NB4 (cell line): ENCODE measurements at places on chromosomes 2 and 18.

- peak; percentile 64 for DNase-seq
Measured at GRCh38 chr2:11534071-11534745, 363 bp downstream of the GREB1 start.

DNA sequence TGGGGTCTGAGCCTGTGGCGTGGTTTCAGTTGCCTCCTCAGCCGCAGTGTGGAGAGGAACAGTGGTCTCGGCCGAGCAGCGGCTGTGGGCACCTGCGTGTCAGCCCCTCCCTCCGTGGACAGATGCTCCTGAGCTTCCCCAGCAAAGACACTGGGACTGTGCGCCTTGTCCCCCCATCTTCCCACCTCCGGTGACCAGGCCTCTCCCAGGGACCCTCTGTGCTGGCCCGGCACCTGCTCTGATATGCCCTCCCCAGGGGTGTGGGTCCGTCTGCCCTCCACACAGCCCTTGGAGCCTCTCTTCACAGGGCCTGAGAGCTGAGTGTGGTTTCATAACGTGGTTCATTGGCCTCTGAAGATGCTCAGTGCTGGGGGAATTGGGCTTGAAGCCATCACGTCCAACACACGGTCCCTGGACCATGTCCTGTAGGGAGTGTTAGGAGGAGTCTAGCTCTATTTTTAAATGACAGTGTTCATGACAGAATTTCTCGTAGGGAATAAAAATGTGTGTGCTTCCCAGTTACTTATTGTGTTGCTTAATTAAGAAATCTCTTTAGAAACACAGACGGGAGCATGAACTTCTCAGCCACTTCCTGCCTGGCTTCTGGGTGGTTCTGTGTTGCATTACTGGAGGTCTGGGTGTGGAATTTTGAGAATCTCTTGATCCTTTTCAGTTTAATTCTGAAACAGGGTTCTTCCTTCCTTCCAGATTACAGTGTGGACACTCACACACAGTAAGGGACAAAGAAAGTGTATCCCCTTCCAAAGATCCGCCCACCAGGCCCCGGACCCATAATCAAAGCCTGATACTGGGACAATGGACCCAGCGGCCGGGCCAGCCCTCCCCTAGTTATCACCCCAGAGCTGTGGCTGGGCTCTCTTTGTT is 110.7 kb downstream of the NFATC1 start:
- no peak for DNase-seq

- no peak for DNase-seq
Measured at GRCh38 chr18:76322686-76323085, 172.4 kb downstream of the ZNF516 start.

- DNase-seq = no peak
Measured at GRCh38 chr2:210302326-210302725, 12.6 kb downstream of the MYL1 start.

GRCh38 chr2:101064125-101064502 is 62.0 kb downstream of the RPL31 start:
- no peak for DNase-seq

GRCh38 chr2:234939576-234939975 is 12.2 kb upstream of the SH3BP4 start:
- no peak for DNase-seq

DNA sequence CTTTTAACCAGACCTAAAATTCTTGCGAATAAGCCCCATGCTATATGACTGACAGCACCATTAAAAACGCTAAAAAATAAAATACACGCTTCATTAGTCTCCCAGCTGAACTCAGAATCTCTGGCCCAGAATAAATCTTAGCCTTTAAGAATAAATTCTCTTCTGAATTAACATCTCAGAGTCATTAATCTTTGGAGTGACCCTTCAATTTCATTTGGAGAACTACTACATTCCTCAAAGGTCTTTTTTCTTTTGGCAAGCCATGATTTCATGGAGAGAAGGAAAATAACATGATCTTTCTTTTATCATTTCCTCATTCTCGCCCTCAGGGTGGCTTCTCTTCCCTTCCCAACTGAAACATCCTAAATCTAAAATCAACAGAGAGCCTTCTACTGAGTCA is 259.0 kb downstream of the AFF3 start:
- no peak for DNase-seq

GRCh38 chr2:215906458-215906857 is 106.9 kb downstream of the MREG start:
- DNase-seq = no peak

DNA sequence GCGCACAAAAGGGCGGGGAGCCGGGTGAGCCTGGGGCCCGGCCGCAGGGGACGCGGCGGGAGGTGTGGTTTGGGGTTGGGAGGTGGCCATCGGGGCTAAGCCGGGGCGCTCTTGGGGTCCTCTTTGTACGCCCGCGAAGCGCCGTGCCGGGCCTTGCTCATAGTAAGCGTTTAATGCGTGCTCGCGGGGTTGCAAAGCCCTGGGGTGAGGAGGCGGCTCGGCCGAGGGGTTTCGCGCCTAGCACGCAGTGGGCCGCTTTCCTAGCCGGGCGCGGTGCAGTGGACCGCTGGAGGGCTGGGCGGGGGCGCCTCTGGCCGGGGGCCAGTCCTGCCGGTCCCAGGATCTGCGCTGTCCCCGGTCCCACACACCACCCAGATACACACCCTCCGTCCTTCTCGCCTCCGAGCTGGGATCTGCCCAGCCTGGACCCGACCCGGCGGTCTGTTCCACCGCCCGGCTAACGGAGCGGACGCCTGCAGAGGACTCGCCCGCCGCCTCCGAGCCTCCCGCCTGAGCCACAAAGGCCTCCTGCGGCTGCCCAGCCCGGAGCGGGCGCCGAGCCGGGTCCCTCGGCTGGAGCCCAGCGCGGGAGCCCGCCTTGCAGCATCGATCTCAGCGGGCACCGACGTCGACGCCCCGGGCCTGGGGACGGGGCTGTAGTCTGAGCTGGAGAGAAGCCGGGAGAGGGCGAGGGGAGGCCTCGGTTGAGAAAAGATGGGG is 564 bp downstream of the DPYSL5 start:
- DNase-seq = peak; percentile 49

DNA sequence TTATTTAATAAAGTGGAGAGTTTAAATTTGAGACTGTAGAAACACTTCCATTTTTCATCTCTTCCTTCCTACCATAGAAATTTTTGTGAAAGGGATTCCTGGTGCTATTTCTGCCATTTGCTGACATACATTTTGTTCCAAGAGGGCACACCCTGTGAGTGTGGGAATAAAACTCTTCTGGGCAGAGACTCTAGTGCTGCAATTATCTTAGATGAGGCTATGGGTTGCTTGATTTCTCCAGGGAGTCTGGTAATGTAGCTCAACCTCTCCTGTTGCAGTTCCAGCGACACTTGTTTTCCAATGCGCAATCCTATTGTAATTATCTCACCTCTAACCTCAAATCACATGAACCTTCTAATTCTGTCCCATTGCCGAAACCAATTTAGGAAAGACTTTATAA is 60.1 kb upstream of the ZSWIM2 start:
- DNase-seq = no peak

- DNase-seq = no peak
Measured at GRCh38 chr2:46936566-46936965, 21.0 kb upstream of the MCFD2 start.

GRCh38 chr2:23976883-23977282 is 33.0 kb upstream of the MFSD2B start:
- DNase-seq = no peak

DNA sequence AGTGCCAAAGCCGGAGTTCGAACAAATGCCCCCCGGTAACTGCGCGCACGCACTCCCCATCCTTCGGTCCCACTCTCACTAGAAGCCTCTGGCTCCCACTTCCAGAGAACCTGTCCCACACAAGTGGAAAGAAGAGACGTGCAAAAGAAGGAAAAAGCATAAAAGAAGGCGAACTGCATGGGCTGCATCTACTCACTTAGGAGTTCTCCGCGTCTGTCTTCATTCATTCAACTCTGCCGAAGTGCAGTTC is 312 bp downstream of the NR4A2 start:
- no peak for DNase-seq

DNA sequence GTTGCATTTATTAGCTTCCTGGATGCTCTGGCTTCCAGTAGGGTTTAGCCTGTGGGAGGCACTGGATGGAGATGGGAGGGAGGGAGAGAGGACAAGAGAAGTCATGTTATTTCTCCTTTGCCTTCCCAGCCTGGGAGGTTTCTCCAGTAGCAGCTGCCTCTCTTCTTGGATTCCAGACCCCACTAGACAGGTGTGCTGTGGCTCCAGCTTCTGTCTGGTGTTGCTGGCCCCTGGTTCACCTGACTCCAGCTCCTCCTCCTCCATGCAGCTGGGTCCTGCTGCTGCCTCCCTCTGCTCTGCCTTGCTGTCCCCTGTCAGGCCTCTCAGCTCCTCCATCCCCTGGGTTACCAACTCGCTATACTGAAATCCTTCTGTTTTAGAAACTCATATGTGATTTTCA is 188.9 kb upstream of the TNP1 start:
- no peak for DNase-seq

DNA sequence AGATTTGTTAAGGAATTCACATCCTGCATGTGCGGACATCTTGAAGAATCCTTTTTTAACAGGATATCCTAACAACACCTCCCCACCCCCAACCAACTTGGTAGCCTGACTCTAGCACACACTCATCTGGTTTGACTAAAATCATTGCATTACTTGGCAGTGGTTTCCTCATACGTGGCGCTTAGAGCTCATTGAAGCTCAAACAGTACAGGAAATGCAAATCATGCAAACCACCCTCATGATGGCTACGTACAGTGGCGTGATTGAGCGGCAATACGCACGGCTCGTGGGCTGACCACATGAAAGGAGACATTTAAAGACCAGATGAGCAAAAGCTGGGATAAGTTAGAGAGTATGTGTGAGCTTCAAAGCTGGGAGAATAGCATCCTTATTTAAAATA is 336.2 kb downstream of the ZEB2 start:
- peak; percentile 6 for DNase-seq

DNA sequence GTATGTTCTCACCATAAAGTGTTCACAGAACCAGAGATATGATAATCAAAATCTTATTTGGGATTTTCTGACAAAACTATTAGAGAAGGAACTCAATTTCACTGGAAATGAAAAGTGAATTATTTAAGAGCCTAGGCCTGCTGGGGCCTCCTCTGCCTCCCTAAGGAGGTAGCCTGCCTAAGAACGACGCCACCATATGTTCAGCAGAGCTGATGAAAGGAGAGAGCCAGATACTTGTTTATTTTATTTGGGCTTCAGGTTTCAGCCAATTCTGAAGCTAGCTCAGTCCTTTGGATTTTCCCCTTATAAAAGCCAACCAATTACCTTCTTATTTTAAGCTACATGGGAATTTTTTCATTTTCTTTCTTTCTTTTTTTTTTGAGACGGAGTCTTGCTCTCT is 433.1 kb upstream of the MAP2 start:
- no peak for DNase-seq

- peak; percentile 25 for DNase-seq
Measured at GRCh38 chr2:39128919-39129391, 8.1 kb upstream of the SOS1 start.

- DNase-seq = no peak
Measured at GRCh38 chr2:68429311-68429826, 37.7 kb downstream of the FBXO48 start.

DNA sequence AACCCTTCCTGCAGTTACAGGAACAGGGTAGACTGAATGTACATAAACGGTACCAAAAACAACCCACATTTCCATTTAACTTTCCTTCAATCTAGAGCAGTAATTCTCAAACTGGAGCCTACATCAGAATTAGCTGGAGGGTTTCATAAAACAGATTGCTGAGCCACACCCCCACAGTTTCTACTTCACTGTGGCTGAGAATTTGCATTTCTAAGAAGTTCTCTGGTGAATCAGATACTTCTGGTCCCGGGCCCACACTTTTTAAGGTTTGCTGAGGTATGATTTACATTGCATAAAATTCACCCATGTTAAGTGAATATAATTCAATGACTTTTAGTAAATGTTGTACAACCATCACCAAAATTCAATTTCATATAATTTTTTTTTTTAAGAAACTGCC is 113.7 kb downstream of the SRBD1 start:
- no peak for DNase-seq

DNA sequence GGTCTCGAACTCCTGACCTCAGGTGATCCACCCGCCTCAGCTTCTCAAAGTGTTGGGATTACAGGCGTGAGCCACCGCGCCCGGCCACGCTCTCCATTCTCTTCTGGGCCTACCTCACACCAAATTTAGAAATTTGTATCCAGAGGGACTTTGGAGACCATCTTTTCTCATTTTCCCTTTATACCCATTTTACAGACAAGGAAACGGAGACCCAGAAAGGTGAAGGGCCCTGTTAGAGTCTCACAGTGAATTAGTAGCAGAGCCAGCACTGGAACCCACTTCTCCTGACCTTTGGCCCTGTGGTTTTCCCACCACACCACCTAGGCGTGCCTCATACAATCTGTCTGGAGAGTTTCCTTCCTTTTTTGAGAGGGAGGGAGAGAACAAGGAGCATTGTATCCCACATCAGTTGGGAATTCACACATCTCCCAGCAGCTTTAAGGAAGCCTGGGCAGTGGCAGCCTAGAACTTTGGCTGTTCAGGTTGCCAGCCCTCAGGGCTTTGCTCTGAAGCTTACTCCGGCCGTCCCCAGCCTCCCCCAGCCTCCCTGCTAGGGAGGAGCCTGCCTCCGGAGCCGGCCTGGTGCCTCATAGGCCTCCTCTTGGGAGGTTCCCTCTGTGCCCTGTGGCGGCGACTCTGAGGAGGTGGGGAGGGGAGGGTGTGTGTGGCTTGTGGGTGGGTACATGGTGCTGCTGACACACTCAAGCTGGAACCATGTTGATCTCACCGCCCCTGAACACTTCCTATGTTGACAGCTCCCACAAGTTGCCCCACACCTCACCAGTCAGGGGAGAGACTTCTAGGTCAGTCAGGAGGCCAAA is 13.8 kb downstream of the FOSL2 start:
- DNase-seq = peak; percentile 96

- DNase-seq = no peak
Measured at GRCh38 chr2:136411946-136412345, 294.0 kb upstream of the CXCR4 start.

DNA sequence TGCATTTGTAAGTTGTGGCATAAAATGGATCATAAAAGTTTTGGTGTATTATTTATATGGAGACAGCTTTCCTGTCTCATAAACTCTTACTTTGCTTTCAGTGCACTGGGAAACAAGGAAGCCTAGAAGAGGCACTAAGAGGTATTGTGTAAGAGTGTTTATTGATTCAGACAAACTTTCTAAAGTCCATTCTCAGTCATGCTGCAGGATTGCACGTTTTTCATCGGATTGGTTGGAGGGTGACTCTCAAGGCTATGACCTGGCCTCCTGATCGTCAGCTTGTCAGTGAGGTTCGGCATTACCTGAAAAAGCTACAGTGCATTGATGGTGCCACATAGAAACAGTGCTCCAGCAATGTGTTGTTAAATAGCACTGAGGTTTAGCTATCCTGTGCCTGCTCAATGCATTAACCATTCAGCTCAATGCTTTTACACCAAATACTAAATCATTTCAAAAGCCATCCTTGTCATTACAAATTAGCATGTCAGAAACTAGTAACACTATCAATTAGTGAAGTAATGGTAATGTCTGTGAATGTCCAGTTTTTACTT is 545.5 kb downstream of the CBLN2 start:
- no peak for DNase-seq

- peak; percentile 5 for DNase-seq
Measured at GRCh38 chr2:139465789-139466188, 685.6 kb upstream of the NXPH2 start.
